Memory B cell (primary cell): ENCODE measurements at places on chromosomes 6 and 20.
A peak's percentile ranks its signal among the peaks of the same experiment; 100 is the strongest.

DNA sequence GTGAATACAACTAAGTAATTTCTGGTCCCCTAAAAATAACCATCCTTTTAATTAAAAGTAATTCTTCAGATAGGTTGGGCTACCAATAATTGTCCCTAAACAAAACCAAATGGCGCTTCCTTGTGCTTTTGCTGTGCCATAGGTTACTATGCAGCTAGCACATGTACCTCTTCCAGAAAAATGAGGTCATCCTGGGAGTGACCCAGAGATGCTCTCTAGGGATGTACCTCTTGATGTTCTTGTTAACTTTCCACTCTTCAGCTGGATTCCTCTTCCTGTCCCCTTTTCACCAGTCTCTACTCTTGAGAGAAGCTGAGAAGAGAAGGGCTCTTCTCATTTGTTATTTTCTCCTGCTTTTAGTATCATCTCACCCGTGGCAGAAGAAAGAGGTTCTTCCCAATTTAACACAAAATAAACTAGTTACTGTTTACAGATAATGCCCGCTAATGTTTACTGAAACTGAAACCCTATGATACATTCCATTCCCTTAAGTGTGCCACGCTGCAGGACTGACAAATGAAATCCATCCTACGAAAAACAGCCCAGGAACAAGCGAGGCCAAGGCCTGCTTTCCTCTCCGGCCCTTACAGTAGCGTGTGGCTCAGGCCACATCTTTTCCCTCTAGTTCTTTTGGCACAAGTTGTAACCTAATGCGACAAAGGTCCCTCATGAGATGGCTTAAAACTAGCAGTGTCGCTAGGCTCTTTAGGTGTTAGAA lies 24.2 kb downstream of the MRS2 start:
- DNase-seq, result no peak

GRCh38 chr6:168440520-168441433 lies at the start of gene SMOC2:
SMOC2 (plus strand) TSS chr6:168441184; CDS start chr6:168441371, 187 bp downstream.
- no peak for DNase-seq

DNA sequence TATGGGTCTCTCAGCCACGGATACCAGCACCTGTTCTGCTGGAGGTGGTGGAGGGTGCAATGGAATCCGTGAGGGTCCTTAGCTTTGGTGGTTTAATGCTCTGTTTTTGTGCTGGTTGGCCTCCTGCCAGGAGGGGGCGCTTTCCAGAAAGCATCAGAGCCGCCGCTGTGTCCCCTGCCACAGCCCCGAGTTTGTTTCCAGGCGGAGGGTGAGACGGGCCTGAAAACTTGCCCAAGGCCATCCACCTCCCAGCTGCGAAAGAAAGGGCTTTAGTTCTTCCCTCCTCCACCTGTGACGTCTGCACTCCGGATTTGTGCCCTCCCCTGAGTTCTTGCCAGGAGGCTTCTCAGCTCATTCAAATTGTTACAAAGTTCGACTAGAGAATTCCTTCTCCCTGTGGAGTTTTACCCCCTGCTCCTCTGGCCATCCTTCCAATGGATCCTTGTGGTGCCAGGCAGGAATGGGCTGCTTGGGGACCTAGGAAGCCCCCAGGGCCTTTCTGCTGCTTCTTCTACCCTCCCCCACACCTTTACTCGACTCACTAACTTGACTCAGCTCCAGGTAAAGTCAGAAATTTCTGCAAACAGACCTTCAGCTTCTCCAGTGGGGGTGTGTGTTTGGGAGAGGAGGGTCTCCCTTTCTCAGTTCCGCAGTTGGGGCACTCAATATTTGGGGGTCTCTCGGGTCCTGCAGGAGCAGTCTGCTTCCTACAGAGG lies 873.7 kb downstream of the KIF16B start:
- no peak for DNase-seq

GRCh38 chr6:51303338-51303737 lies 484.7 kb downstream of the TFAP2B start:
- DNase-seq, result no peak

DNA sequence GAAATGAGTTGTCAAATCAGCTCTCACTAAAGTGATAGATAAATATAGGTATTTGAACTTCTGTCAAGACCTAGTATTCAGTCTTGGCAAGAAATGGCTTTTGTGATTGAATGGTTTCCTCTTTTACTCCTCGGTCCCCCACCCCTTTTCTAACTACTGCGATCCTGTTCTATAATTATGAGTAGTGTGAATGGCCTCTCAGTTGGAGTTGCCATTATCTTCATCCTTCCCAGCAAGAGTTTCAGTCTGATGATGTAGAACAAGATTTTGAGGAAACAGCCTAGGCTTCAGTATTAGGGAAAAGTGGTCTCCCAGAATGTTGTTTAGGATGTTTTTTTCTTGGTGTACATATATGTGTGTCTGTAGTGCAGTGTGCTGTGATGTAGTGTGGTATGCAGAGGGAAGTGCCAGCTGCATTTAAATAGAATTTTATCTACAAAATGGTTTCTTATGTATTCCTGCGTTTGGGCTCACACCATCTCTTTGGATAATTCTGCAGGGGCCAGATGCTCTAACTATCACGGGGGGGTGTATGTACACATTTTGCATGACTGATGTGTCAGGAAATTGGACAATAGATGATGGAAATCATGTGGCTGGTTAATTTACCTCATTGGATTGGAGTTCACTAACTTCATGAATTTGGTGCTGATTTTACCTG lies 180.1 kb upstream of the MMS22L start:
- DNase-seq, result no peak

GRCh38 chr6:42026540-42026939 lies 23.8 kb upstream of the TAF8 start:
- DNase-seq, result no peak

DNA sequence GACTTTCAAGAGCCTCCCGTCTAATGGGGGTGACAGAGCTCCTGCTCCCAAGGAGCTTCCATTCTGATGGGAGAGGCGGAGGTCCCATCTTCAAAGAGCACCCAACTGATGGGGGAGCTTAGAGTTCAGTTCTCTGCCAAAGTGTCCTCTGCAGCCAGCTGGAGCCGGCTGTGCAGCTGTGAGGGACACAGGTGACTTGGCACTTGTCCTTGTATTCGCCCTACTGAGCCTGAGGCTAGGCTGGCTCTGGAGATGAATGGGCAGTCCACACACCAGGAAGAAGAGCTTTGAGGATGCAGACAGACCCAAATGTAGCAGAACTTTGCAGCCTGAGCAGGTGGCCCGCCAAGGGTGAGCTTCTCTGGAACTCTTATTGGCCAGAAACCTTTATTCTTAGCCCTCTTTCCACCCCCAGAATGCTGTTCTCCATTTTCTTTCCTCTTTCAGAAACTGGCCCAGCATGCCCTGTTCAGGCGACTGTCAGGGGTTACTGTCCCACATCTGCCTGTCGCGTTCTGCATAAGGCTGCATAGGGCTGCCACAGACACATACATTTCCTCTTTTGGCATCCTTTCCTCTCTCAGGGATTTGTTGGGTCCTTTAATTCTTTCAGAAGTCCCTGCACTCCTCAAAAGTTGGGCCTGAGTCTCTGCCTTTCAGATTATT lies 108.7 kb upstream of the LRFN2 start:
- no peak for DNase-seq

DNA sequence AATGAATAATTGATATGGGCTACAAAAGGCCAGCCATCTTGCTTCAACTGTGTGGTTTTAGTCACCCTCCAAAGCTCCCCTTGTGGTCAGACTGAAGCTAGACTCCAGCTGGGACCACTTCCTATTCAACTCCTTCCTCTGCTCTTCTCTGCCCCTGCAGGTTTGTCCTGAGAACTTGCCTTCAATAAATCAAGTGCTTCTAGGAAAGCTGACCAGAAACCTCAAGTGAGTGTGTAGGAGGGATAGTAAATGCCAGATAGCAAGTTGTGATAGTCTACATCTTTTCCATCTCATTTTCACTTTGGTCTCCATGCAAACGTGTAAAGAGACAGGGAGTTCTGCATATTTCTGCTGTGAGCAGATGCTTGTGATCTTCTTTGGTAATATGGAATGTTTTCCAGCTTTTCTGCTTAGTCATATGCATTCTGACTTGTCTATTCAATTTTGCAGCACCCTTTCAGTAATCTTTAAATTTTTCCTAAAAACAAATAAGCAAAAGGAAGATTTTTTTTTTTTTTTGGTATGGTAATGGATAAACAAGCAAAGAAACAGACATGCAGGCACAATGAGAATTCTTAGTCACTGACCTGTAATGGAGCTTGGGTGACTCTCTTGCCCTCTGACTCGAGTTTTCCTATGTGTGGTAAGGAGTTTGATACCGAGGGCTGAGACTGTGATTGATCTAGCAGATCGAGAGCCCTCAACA lies 201.3 kb upstream of the BTBD3 start:
- DNase-seq, result no peak

- DNase-seq, result no peak
Observed at GRCh38 chr6:124163676-124164075, 360.0 kb downstream of the NKAIN2 start.

DNA sequence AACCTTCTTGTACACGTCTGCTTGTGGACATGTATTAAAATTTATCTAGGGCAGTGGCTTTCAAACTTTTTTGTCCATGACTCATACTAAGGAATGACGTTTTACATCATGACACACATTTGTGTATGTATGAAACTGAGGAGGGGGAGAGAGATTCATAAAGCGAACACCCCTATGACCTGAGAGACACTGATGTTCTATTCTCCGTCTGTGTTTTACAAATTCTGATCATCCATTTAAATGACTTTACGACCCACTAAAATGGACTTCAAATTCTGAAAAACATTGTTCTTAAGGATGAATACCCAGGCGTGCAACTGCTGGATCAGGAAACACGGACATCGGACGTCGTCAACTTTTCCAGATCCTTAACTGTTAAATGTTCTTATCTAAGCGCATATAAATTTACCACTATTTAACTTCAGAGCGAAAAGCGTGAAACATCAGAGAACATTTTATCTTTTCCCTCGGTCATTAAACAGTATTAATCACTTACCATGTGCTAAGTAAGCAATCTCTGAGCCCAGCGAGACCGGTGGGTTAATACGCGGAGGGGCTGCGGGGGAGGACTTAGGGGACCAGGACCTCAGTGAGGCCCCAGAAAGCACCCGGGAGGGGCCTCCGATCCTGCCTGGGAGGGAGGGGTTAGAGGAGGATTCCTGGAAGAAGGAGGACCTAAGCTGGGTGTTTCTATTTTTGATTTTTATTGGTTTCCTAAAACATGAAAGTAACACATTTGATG lies 1.2 kb downstream of the PLAGL1 start:
- no peak for DNase-seq

DNA sequence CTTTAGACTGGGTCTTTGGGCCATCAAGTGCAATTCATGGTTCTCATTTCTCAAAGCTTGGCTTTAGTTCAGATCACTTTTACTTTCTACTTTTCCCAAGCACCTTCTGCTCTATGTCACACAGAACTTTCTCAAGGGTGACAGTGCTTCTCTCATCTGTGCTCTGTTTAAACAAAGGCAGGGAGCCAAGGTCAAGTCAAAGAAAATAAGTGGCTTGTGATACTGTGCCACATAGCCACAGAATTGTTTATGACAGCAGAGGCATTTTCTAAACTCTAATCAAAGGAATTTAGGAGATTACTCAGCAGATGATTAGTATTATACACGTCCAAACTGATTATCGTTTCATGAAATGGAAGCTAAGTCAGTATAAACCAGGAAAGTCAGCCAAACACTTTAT lies 348.0 kb downstream of the HDGFL1 start:
- no peak for DNase-seq

DNA sequence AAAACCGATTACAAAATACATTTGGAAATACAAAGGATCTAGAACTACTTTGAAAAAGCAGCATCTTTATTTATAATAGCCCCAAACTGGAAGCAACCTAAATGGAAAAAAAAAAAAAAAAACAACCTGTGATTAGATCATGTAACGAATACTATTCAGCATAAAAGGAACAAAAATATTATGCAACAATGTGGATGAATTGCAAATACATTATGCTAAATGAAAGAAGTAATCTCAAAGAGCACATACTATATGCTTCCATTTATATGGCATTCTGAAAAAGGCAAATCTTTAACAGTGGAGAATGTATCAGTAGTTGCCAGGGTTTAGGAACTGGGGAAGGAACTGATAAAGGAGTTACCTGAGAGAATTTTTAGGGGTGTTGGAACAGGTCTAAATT lies 28.9 kb downstream of the IRAK1BP1 start:
- DNase-seq, result no peak

DNA sequence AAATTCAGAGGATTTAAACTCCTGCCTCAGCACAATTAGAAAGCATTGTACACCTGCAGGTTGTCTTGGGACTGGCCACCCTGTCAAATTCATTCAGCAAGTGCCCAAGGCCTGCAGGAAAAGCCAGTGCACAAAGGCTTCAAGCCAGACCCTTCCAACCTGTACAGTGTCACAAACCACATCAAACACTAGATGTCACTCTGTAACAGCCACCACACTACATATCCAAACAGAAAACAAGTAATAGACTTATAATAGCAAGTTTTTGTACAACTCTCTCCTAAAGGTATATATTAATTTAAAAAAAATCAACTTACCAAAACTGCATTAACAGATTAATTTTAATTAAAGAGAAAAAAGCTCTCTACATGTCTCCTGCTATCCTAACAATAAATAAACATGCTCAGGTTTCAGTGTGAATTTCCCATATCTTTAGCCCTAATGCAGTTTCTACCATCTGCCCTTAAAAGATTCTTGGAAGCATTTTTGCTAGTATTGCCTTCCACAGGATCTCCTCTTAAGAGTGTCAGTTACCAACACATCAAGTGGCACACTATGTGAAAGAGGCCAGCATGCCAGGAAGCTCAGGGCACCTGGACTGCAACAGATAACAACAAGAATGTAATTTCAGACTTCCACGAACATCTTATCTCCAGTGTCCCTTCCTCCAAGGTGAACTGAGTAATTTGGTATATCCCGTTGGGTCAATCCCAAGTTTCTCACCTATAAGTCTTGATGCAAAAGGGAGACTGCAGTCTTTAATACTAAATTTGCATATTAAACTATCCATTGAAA lies 47.5 kb downstream of the RALGAPA2 start:
- no peak for DNase-seq

- DNase-seq, result no peak
Observed at GRCh38 chr6:153065222-153065621, 62.7 kb upstream of the MTRF1L start.

DNA sequence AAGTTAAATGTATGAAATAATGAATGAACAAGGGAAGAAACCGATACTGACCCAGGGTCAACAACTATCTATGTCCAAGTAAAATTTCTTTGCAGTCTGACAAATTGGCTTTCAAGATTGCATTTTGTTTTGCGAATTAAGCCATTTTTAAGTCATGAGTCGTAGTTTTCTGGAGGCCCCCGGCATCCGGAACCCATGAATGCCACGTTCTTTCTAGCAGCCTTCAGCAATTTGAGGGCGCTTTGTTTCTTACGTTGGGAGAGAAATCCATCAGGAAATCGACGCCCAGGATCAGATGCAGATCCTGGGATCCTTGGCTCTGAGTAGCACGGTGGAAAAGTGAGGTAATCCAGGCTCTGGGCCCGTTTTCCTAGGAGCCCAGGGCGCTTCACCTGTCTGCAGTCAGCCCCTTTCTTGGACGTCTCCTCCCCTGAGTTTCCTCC lies 309 bp upstream of the ABRACL start:
- DNase-seq, result no peak

- no peak for DNase-seq
Observed at GRCh38 chr6:17354700-17355403, 38.5 kb upstream of the CAP2 start.

GRCh38 chr6:149974825-149975224 lies 11.1 kb downstream of the ULBP1 start:
- no peak for DNase-seq

GRCh38 chr20:38859070-38859690 lies 53.7 kb downstream of the PPP1R16B start:
- peak; percentile 52 for DNase-seq
